CD4-positive, alpha-beta T cell treated with Interleukin-12 subunit alpha and Interleukin-12 subunit beta, for 1 hour (primary cell): ENCODE measurements at places on chromosomes 4 and X.
A peak's percentile ranks its signal among the peaks of the same experiment; 100 is the strongest.

DNA sequence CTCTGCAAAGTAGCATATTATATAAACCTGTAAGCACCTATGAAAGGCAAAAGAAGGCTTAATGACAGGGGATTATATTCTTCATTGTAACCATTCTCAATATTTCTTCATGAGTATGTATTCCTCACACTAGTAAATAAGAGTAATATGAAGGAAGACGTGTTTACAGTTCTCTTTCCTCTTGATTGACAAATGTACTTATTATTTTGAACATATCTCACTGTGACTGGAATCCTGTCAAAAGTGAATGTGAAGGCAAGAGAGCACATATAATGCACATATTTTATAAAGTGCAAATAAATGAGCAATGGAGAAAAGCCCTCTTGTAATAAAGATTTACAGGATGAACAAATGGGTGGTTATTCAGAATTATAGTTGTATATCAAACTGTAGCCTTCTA is 19.7 kb downstream of the FAM47A start:
- DNase-seq = no peak

DNA sequence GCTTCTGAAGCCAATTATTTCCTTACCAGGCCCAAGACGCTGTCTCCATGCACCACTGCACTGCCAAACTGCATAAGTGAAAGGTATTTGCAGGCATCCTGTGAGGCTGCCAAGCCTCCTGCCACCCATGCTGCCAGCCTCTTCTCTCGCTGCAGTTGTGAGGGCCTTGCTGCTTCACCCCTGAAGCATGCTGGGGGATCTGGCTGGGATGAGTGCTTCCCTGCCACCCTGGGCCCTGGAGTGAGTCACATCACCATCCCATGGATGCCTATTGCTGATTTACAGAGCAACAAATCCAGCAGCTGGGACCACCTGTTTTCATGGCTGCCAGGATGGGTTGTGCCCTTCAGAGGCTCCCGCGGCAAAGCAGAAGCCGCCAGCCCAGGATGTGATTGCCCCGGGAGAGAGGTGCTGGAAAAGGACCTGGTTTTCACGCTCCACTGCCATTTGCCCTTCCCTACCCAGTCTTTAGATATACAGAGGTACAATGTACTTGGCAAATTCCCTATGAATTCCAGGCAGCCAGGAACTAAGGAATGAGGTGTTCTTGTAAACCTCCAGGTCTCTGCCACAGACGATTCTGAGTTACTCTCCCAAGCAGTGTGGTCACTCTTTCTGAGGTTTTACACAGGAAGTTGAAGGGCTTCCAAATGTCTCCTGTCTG is 41.5 kb upstream of the PTCHD1 start:
- DNase-seq = no peak

GRCh38 chr4:98994474-98995182 is 893 bp upstream of the METAP1 start:
- no peak for DNase-seq

GRCh38 chr4:8410641-8411271 is 29.8 kb downstream of the ACOX3 start:
- no peak for DNase-seq

DNA sequence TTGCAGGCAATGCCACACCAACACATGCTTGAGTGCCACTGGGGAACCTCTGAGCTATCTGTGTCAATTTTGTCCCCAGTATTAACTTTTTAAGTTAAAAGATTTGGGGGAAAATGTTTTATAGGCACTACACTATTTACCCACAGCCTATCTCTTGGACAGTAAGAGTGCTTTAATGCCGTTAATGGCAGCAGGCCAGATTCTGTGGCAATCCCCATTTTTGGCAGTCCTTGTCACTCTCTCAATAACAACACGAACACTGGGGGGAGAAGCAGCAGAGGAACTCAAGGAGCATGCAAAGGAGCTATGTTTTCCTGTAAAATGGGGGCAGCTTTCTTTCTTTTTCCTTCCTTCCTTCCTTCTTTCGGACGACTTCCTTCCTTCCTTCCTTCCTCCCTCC is 168.6 kb downstream of the NSUN7 start:
- no peak for DNase-seq

- DNase-seq = no peak
Observed at GRCh38 chr4:174993916-174994315, 75.8 kb downstream of the ADAM29 start.

DNA sequence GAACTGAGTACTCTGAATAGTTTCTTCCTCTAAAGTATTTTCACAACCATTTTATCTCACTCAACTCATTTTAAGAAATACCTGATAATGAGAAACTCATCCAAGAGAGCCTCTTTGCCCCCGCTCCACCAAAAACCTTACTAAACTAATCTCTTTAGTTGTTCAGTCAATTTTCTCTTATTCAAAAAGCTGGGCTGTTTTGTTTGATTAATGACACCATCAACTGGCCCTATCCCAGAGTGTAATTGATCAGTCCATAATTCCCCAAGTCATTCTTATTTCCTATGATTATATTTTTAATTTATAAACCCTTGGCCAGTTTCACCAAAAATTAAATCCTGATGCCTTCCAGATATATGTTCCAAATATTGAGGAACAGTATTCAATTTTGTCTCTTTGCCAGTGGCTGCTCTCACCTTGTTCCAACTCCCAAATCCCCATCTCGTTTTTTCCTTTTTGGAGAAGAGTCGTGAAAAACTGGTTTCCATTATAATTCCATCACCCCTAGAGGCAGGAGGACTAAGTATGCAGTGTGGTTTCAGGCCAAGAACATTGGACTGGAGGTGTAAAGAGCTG is 10.4 kb downstream of the LIMCH1 start:
- DNase-seq = no peak

DNA sequence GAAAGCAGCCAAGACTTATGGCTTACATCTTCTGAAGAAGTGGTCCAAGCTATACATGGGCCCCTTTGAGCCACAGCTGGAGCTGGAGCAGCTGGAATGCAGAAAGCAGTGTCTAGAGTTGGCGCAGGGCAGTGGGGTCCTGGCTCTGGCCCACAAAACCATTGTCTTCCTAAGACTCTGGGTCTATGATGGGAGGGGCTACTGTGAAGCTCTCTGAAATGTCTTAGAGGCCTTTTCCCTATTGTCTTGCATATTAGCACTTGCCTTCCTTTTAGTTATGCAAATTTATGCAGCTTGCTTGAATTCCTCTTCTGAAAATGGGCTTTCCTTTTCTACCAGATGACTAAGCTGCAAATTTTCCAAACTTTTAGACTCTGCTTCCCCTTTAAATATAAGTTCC is 15.3 kb downstream of the NPY1R start:
- no peak for DNase-seq

DNA sequence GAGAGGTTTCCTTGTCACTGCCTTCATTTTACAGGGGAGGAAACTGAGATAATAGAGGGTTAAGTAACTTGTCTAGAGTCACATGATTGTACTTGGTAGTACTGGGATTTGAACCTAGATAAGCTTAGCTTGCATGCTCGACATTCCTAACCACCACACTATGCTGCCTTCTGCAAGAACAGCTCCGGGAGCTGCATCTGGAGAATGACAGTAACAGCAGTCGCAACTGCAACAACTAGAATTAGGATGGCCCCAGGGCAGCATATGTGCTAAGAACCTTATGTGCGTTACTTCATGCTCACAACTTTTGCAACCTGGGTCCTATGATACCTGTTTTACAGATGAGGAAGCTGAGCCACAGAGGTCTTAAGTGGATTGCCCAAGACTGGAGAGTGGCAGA is 89.5 kb upstream of the LCORL start:
- no peak for DNase-seq

- no peak for DNase-seq
Observed at GRCh38 chr4:135123632-135124031, 922.0 kb upstream of the PABPC4L start.

DNA sequence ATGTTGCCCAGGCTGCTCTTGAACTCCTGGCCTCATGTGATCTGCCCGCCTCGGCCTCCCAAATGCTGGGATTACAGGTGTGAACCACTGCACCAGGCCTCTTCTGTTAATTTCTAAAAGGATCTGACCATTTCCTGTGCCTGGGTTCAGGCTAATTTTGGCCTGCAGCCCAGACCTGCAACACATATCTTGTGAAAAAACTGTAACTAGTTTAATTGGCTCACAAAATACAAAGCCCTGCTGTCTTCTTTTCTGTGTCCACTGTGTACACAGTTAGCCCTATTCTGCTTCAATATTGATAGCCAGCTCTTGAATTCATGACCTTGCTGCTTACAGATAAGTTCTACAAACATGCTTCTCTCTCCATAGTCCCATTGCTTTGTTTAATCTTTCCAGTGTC is 753.5 kb downstream of the PDHA2 start:
- DNase-seq = no peak

- no peak for DNase-seq
Observed at GRCh38 chr4:107658400-107659336, 61.4 kb downstream of the PAPSS1 start.

GRCh38 chr4:87973283-87974169 is 2.0 kb upstream of the SPP1 start:
- peak; percentile 35 for DNase-seq

DNA sequence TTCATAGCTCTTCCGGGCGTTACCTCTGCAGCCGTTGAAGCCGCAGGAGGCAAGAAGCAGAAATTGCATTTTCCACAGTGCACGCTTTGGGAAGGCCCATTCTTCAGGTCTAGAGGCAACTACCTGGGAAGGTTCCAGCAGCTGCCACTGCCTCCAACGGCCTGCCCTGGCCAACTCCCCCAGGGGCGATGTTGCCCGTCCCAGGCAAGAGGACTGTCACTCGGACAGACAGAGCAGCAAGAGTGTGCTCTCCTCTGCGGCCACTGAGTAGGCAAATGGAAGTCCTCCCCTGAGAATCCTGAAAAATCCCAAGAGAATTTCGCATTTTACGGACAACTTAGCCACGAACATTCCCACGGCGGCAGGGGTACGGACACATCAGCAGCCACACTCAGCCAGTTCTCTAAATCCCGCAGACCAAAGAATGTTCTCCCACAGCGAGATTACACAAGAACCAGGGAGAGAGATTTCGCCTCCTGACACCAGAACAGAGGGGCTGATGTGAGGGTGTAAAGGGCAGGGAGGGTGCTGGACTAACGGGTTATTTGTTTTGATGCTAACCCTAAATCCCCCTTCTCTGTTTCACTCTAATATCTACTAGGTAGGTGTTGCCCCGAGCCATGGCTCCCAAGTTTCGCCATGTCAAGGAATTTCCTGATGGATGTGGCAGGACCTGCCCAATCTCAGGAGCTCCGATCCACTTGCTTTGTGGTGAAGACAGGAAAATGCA is 63.8 kb downstream of the SEPSECS start:
- DNase-seq = no peak

DNA sequence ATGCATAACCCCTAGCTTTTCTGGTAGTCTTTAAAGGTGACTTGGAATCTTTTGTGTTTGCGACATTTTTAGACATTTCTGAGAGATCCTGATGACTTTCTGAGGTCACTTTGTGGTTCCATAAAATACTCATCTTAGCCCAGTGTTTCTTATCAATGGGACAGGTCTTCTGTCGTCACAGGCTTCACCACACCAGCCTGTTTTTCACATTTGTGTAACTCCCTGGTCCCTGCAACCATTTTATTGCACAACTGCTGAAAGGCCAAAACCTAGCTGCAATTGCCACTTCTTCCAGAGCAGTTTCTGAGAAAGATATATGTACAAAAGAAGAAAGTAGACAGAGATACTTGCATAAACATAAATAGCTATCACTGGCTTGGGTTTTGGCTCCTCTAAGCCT is 120.9 kb downstream of the IL15 start:
- DNase-seq = no peak

DNA sequence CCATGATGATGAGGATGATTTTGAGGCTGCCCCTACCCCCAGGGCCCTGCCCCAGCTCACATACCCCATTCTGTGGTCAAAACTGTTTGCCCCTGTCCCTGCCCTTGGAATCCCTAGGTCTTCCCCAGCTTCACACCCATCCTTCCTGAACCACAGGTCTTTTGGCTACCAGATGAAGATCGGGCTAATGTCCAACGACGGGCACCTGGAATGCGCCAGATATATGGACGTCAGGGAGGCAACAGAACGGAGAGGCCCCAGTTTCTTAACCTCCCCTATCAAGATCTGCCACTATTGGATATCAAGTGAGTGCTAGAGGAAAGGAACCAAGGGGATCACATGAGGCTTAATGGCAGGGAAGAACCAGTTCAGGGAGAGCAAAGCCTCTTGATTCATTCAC is 6.6 kb downstream of the GDPD2 start:
- DNase-seq = no peak

- DNase-seq = no peak
Observed at GRCh38 chrX:578531-578930, 52.1 kb upstream of the SHOX start.

GRCh38 chr4:151439320-151439719 is 30.3 kb downstream of the FHIP1A start:
- DNase-seq = no peak

- peak; percentile 50 for DNase-seq
Observed at GRCh38 chr4:102759831-102760644, 730 bp downstream of the MANBA start.

GRCh38 chr4:84389406-84389805 is 109.7 kb downstream of the NKX6-1 start:
- no peak for DNase-seq

DNA sequence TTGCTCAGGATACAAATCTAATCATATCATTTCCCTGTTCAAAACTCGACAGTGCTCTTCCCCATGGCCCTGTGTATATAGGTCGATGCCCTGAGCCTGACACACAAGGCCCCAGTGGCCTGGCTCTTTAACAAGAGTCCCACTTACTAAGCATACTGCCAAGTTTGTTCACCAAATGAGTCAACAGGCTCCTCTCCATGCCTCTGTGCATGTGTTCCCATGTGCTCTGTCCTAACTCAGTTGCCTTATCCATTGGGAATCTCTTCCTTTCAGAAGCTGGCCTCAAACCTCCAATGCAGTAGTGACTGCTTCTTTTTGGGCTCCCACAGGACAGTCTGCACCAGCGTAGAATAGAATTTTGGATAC is 18.9 kb upstream of the CXCR3 start:
- no peak for DNase-seq

DNA sequence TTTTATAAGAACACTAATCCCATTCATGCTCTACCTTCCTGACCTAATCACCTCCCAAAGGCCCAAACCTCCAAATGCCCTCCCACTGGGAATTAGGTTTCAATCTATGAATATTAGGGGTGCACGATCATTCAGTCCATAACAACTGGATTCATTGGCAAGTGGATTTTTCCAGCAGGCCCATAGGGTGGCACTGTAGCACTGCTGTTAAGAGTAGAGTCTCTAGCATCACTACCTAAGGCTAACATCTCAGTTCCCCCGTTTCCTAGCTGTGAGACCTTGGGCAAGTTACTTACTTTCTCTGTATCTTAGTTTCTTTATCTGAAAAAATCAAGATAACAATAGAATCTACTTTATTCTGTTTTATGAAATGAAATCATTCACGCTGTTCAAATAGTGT is 315.8 kb downstream of the STIM2 start:
- DNase-seq = no peak

GRCh38 chrX:53684415-53685192 is 1.9 kb downstream of the HUWE1 start:
- no peak for DNase-seq

GRCh38 chrX:13452283-13452682 is 117.1 kb upstream of the EGFL6 start:
- DNase-seq = no peak

GRCh38 chrX:10855845-10856244 is 235.5 kb upstream of the MID1 start:
- no peak for DNase-seq
